Activated naive CD8-positive, alpha-beta T cell treated with anti-CD3 and anti-CD28 coated beads, Interleukin-2, amount 50 U/mL, for 24 hours (primary cell): ENCODE measurements at places on chromosomes 13 and 19.

- no peak for DNase-seq
Observed at GRCh38 chr13:113527272-113527958, 36.9 kb upstream of the DCUN1D2 start.

DNA sequence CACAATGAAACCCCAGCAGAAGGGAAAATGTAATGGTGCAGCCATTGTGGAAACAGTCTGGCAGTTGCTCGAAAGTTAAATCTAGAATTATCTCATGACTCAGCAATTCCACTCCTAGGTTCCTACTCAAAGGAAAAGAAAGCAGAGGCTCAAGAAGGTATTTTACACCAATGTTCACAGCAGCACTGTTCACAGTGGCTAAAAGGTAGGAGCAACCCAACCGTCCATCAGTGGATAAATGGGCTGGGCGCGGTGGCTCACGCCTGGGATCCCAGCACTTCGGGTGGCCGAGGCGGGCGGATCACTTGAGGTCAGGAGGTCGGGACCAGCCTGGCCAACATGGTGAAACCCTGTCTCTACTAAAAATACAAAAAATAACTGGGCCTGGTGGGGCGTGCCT, 25.9 kb downstream of the ZFR2 start:
- DNase-seq = no peak

DNA sequence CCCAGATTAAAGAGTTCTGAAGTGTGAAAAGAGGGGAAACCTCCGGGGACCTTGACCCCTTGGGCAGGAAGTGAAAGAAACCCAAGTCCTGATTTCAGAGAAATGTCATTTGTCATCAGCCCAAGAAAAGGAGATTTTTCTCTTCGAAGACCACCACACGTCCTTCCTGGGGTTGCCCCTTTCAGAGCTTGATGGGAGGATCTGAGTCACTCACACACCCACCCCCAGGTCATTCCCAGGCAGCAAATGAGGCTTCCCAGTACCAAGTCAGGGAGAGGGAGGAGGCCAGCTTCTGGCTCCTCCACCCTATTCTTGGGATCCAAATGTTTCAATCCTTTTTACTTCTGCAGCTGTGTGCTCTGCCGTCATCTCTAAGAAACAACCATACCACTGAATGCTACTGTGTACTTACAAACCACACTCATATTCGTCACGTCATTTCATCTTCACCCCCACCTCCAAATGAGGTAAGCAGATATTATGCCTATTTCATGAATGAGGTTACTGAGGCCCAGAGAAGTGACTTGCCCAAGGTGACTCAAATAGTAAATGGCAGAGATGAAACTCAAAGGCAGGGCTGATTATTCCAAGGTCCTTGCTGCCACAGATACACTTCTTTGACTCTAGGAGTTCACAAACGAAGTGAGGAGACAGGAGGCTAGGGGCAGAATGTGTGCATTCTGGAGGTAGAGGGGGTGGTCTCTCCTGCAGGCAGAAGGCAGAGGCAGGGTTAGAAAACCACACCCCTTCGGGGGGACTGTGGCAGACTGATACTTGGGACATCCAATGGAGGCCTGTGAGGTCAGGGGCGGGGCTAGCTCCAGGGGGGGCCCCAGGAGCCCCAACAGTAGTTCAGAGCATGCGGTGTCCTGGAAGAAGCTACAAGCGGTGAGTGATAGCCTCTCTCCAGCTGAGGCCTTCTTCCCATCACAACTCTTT, 5.0 kb upstream of the KMT2B start:
- peak; percentile 86 for DNase-seq

DNA sequence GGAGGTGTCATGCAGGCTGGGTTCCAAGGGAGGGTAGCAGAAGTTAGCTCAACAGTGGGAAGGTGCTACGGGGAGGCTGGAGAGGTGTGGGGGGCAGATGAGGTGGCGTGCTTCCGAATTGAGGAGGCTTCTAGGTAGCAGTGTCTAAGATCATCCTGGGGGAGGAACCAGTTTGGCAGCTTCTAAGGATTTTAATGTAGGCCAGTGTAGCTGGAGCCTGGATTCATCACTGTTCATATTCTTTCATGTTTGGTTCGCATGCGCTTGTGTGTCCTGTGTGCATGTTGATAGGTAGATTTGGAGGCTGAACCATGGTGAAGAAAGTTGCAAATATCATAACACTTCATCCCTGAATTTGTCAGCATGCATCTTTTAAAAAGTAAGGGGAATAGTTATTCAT, 86.7 kb downstream of the GPR12 start:
- DNase-seq = no peak

- DNase-seq = no peak
Observed at GRCh38 chr19:45999653-46000121, 4.4 kb downstream of the CCDC61 start.

GRCh38 chr19:1489463-1490310, 463 bp downstream of the PCSK4 start:
- no peak for DNase-seq

DNA sequence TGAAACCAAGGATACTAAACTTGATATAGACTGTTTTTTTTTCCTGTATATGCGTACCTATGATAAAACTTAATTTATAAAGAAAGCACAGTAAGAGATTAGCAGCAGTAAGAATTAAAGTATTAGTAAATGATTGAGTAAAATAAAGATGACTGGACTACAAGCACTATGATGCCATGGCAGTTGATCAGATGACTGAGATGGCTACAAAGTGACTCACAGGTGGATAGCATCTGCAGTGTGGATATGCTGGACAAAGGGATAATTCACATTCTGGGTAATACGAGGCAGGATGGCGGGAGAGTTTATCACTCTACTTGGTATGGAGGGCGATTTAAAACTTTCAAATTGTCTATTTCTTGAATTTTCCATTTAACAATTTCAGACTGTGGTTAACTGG, 11.8 kb downstream of the HTR2A start:
- no peak for DNase-seq

GRCh38 chr13:78768950-78769349, 110.0 kb upstream of the OBI1 start:
- no peak for DNase-seq

- no peak for DNase-seq
Observed at GRCh38 chr19:4012092-4012974, 4.8 kb downstream of the PIAS4 start.

DNA sequence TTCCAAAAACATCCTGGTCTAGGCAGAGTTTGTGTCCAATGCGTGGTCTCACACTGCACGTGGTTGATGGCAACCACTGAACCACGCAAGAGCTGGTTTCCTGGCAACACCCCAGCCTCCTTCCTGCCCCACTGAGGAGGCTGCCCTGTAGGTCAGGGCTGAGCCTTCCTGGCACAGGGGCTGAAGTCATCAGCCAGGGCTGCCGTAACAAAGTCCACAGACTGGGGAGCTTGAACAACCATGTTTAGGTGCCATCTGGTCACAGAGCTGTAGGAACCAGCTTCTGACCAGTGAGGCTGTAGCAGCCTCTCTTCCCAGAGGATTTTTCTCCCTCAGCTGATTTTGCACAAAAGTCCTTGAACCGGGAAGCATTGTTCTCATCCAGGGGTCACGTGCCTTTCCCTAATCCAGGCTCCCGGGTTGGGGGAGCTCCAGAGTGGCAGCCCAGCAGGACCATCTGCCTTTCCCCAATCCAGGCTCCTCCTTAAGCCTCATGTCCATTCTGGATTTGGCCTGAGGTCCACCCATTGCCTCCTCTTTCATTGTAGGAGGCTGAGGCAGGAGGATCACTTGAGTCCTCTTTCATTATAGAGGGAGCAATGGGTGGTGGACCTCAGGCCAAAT, 53.9 kb downstream of the CHST8 start:
- no peak for DNase-seq

DNA sequence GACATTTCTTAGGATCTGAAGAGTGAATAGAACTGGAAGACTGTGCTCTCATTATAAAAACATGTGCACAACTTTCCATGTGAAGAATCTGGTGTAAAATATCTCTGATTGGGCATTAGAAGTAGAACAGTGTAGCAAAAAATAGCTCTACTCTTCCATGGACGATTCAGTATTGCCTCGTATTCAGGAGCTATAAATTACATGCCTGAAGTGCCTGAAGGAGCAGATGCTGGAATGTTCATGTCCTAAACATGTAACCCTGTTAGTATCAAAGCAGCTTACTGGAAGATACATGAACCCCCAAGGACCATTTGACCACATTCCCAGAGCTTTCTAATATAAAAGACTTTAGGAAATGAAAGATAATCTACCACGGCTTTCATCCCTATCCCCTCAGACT, 528.9 kb downstream of the DACH1 start:
- no peak for DNase-seq

- DNase-seq = no peak
Observed at GRCh38 chr13:80348750-80349149, 7.8 kb upstream of the SPRY2 start.

GRCh38 chr13:95212983-95213850, 88.0 kb downstream of the ABCC4 start:
- DNase-seq = no peak

- peak; percentile 94 for DNase-seq
Observed at GRCh38 chr19:35744430-35745327, 539 bp downstream of the U2AF1L4 start.

- peak; percentile 84 for DNase-seq
Observed at GRCh38 chr19:55467236-55468053, 2.9 kb upstream of the C19orf85 start.

- no peak for DNase-seq
Observed at GRCh38 chr13:31639443-31640163, 99.7 kb upstream of the RXFP2 start.

DNA sequence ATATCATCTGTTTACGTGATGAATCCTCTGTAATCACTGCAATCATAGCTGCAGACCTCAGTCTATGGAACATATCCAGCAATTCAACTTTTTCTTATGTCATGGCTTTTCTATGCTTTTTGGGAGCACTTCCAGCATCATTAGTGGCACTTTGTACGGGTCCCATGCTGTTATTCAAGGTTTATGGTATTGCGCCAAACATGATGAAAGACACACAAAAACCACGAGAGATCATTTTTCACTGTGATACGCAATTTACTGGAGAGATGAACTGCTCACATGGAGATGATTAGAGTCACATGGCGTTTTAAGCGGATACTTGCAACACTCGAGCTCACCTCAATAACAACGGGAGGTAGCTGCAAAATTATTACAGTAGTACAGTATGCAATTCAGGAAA, 2101.7 kb upstream of the PCDH20 start:
- no peak for DNase-seq

DNA sequence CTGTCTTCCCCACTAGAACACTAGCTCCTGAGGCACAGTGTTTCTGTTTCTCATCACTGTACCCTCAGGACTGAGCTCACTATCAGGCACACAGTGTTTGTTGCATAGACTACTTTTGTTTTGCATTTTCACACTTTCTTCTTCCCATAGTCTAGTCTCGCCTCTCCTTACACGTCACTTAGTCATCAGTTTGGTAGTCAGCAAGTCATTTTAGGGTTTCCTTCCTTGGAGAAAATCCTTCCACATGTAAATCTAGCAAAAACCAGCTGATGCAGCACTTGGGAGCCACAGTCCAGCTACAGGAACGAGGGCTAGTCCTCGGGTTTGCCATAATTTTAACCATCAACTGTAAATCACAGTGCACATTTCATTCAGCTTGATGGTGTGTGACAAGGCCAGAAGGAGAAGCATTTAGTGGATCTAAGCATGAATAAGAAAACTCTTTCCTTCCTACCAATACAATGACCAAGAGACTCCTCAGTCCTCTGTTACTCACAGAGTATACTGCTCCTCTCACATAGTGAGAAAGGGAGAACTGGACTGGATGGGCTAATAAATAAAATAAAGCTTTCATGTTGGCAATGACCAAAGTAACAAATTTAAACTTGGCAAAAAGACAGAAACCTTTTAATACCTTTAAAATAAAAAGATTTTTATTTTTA, 221.0 kb downstream of the KLF12 start:
- no peak for DNase-seq

DNA sequence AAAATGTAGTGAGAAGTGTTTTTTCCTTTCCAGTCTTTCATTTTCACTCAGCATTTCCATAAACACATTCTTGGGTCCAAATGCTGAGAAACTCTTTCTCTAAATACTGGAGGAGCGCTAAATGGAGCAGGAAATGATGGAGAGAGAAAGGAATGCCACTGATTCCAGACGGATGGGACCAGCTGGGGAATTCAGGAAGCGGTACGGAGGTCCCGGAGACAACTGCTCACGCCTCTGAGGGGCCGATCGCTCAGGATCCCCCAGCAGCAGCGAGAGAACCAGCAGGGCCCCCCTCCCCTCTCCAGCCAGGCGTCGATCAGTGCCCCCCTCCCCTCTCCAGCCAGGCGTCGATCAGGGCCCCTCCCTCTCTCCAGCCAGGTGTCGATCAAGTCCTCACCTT, 13.2 kb downstream of the RASA3 start:
- DNase-seq = no peak

GRCh38 chr13:66446413-66446812, 783.7 kb downstream of the PCDH9 start:
- no peak for DNase-seq

GRCh38 chr19:49431330-49431749, 6.2 kb downstream of the GFY start:
- DNase-seq = no peak

DNA sequence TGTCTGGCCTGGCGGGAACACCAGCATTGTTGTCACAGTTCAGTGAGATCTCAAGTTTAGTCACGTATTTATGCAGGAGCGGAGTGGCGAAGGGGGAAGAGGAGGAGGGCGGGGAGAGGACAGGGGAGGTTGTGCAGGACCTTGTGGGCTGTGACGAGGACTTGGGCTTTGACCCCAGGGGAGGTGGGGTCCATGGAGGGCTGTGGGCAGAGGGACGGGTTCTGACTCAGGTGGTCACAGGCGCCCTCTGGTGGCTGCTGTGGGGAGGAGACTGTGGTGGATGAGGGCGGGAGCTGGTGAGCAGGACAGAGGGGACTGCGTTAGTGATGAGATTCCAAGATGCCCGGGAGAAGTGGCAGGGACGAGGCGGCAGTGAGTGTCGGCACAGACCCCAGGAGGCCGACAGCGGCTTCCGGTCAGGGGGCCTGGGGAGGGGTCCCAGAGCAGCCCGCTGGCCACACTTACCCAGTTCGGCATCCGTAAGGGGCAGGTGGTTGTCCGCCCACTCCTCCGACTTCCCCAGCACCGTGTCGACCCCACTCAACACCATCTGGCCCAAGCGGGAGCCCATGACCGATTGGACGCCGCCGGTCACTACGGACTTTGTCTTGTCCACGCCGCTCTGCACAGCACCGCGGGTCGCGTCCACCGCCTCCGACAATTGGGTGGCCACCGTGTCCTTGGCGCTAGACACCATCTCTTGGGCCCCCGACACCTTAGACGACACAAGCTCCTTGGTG, 15.7 kb downstream of the PLIN3 start:
- DNase-seq = peak; percentile 85

GRCh38 chr13:47917022-47917574, 84.0 kb downstream of the SUCLA2 start:
- DNase-seq = no peak

- no peak for DNase-seq
Observed at GRCh38 chr13:41995946-41996345, 35.0 kb upstream of the VWA8 start.

GRCh38 chr19:48511800-48512503, at the start of gene LMTK3:
Gene LMTK3, minus strand, starts transcription at chr19:48511835. Its CDS starts 259 bp downstream, at chr19:48511576.
- peak; percentile 74 for DNase-seq
